Eye (tissue), 1 donor: ENCODE measurements at places on chromosomes 12 and 14.

GRCh38 chr12:2244013-2244861 is 191.4 kb downstream of the CACNA1C start:
- DNase-seq: peak; percentile 87

DNA sequence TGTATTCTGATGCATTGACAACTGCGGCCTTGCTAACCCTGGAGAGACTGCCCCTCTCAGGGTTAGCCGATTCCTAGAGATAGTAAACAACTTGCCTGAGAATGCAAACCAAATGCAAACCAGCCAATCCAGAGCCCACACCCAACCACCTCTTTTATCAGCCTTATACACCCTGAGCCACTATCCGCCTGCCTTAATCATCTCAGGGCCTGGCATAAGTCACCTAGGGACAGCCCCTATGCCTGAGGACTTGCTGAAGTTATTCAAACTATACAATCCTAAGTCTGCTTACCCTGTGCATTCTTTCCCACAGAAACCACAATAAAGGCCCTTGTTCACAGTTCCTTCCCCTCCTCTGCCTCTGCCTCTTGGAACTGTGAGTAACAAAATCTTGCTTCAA is 177.2 kb downstream of the KCNA5 start:
- DNase-seq: no peak

GRCh38 chr14:23327947-23328744 is 6.9 kb downstream of the PABPN1 start:
- DNase-seq: peak; percentile 94

DNA sequence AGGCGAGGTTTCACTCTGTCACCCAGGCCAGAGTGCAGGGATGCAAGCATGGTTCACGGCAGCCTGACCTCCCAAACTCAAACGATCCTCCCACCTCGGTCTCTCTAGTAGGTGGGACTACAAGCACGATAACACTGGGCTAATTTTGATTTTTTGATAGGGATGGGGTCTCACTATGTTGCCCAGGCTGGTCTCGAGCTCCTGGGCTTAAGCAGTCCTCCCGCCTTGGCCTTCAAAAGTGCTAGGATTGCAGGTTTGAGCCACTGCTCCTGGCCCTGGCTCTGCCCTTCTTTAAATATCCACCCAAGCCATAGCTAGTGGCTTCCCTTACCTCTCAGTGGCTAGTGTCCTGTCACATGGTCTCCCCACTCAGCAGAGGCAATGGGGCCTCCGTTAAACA is 17.8 kb downstream of the SFSWAP start:
- DNase-seq: no peak

DNA sequence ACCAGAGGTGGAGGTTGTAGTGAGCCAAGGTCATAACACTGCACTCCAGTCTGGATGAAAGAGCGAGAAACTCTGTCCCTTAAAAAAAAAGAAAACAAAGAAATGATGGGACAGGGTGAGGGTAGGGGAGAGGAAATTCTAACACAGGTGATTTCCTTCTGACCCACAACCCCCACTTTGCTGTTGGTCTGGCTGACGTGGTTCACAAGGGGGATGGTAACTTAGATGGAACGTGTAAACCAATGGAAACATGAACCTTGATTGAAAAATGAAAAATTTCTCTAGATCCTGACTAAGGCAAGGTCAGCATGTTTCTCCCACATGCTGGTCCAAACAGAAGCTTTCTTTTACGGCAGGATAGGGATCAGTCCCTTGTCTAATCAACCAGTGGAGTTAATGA is 15.8 kb upstream of the RIOX1 start:
- no peak for DNase-seq

GRCh38 chr14:50061664-50062437 is 54.5 kb downstream of the VCPKMT start:
- DNase-seq: peak; percentile 66

DNA sequence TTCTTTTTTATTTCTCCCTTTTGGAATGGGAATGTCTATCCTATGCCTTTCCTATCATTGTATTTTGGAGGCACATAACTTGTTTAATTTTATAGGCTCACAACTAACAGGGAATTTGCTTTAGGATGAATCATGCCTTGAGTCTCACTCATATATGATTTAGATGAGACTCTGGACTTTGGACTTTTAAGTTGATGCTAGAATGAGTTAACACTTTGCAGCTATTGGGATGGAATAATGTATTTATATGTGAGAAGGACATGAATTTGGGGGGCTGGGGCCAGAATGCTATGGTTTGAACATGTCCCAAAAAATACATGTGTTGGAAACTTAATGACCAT is 365.3 kb downstream of the ZFP36L1 start:
- DNase-seq: no peak

GRCh38 chr14:96162741-96163140 is 41.9 kb upstream of the BDKRB2 start:
- no peak for DNase-seq

GRCh38 chr12:75709503-75709902 is 198.1 kb upstream of the KRR1 start:
- DNase-seq: peak; percentile 61

DNA sequence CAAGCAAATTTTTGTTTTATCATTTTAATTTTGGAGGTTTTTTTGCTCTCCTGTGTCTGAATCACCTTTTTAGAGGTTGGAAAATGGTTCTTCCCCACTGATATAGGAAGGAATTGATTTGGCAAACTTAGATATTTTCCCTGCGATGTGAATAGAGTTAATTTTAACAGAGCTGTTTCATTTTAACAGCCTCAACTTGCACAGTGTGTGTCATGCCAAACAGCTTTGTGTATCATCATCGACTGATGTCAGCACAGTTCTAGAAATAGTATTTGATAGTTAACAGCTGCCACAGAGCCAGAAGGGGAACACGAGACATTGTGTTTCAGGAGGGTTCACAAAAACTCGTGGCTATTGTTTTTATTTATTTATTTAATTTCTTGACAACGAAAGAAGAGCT is 243.1 kb upstream of the FOXN3 start:
- peak; percentile 30 for DNase-seq

DNA sequence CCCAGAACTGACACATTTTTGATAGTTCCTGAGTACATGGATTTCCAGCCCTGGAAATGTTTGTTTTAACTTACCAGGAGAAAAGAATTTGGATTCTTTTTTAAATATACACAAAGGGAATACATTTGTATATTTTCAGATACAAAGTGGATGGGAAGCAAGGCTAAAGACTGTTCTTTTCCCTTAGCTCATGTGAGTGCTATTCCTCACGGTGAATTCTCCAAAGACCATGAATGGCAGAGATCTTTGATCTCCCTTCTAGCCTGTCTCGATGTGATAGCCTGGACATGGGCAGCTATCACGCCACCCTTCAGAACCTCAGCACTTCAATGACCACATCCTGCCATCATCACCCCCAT is 91.3 kb downstream of the DPF3 start:
- no peak for DNase-seq

- DNase-seq: no peak
Measured at GRCh38 chr14:104221636-104222369, 83.4 kb downstream of the KIF26A start.

DNA sequence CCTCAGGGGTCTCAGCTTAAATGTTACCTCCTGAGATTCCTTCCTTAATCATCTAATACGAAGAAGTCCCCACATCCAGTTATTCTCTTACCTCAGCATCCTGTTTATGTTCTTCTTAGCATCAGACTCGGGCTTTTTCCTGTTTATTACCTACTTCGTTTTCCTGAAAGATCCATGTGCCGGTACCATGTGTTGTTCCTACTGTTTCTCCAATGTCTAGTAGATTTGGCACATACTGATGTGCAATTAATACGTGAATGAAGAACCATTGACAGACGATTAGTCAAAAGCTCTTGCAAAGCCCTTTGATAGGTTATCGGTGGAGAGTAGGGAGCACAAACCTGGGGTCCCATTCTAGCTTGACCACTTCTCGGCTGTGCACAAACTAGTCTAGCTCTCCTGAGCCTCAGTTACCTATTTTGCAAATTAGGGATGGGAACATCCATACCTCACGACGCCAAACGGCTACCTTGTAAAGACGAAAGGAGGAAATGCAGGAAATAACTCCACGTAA is 735 bp upstream of the MAPKAPK5 start:
- no peak for DNase-seq

DNA sequence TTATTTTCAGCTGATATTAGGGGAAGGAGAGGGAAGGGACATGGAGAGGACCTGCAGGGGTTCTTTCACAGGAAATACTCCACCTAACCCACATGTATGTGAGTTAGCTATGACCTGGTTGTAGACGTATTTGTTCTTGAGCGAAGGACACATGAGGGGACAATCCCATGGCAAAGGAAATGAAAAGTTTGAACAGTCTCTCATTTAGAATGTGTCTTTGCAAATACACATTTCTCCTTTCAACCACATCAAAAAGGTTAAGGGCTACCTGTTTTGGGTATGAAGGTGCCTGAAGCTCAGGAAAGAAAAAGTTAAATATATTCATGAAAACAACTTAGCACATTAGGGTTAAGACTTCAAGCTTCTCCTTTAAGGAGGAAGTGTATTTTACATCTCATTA is 7.4 kb downstream of the PYGL start:
- DNase-seq: no peak

DNA sequence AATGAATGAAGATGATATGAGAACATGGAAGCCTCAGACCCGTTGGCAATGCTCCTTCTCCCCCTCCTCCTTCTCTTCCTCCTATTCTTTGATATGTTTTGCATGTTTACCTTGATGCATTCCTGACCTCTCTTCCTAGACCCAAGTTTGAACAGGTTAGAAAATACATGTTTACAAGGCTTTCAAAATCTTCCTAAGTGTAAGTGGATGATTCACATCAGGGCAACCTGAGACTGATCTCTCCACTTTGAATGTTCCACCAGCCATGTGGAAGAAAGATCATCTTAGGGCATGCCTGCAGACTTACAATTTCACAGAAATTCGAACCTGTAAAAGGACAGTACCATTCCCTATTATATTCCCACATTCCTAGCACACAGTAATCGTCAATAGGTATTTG is 18.0 kb upstream of the LDHB start:
- no peak for DNase-seq

DNA sequence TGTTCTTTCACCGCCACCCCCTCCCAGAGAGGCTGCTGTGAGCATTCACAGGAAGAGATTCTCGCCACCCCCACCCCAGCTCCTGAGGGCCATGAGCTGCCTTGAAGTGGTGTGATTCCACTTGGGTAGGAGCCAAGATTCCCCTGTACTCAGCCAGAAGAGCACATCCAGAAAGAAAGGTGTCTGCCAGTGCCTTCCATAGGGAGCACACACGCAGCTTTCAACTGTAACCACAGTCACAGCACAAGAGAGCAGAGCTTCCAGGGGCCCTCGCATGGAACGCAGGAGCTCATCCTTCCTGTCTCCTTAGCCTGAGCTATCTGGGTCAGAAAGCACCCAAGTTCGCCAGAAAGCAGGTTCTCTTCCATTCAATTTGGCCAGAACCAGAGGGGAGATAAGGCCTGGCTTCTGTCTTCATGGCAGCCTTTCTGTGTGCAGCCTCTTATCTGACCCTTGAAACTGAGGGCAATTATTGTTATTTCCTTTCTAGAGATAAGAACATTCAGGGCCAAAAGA is 66.6 kb upstream of the SCN8A start:
- no peak for DNase-seq
